ENCODE measurements at places on chromosomes 2 and 18.

DNA sequence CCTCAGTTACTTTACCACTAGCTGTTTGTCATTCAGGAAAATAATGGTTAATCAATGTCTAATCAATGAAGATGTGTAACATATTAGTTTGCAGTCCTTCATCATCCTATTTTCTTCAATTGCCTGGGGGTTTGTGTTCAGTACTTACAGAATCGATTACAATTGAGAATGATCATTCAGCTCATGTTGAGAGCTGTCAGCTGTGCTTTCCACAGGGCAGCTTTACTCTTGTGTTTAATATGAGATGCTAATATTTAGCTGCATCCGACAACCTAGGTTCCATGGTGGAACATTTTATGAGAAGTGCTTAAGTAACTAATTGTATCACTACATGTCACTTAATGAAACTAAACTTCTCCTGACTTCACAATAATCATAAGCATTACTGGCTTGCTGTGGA lies 191.9 kb downstream of the GRB14 start:
- DNase-seq: no peak

- no peak for DNase-seq
These were observed 13.0 kb downstream of the ICA1L start for GRCh38 chr2:202858601-202859000.

DNA sequence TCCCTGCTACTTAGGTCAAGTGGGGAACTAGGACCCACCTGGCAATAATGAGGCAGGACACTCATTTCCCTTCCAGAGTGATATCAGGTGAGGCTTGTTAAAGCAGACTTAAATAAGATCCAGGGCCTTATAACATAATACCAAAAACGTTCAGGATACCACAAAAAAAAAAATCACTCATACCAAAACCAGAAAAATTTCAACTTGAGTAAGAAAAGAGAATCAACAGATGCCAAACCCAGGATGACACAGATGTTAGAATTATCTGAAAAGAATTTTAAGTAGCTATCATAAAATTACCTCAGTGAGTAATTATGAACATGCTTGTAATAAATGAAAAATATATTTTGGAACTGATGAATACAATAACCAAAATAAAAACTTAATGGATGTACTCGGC lies 255.6 kb upstream of the OSR1 start:
- DNase-seq: no peak

- no peak for DNase-seq
These were observed 59.0 kb downstream of the TACR1 start for GRCh38 chr2:75140288-75140687.

DNA sequence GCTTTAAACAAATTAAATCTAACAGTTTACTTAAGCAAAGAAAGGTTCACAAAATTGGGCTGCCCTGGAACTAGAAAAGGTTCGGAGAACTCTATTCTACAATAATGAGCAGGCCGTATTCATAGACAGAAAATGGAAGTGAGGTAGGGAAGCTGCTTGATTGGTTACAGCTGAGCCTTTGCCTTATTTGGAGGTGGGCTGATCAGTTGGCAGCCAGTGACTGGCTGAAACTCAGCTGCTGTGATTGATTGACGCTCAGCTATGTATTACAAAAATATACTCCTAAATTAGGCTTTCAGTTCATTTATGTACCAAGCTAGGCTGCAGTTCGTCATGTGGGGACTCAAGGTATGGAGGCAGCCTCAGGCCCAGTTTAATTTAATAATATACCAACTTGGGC lies 42.3 kb upstream of the TTR start:
- no peak for DNase-seq

GRCh38 chr2:69159986-69160385 lies 147.0 kb downstream of the ANTXR1 start:
- peak; percentile 44 for DNase-seq

- no peak for DNase-seq
These were observed 33.0 kb downstream of the CMPK2 start for GRCh38 chr2:6832596-6833299.

DNA sequence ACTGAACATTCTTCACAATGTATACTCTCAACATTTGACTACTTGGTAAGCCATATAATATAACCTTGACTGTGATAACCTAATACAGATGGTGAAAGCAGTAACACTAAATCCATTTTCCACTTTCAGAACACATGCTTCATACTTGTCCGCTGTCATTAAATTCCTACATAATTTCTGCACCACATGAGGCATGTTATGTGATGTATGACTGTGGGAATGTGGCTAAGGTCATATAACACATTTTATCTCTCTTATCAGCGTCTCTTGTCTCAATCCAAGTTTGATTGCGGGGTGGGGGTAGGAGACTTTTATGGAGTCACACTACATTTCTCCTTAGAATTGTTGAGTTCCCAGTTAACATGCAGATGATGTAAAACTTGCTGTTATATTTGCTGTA lies 110.9 kb downstream of the MTCL1 start:
- no peak for DNase-seq
